ENCODE measurements at places on chromosomes 7 and 10.

- no peak for DNase-seq
Measured at GRCh38 chr7:111092406-111093236, 1.7 kb downstream of the LRRN3 start.

DNA sequence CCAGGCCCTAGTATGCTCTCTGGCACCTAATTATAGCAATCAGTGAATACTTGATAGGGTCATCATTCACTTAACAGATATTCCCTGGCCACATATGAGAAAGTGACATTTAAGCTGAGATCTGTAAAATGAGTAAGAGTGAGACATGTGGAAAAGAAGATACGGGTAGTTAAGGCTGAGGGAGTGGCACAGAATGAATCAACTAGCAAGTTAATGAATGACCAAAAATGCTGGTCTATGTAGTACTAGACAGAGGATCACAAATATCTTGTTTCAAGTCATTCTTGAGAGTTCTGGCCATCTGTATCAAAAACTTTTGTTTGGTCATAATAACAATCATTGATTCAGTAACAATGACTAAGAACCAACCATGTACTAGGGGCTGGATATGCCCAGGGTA lies 954.9 kb downstream of the CNTNAP2 start:
- no peak for DNase-seq

- DNase-seq = peak; percentile 28
Measured at GRCh38 chr7:114084472-114085312, 165.9 kb upstream of the PPP1R3A start.

GRCh38 chr7:46153951-46154787 lies 233.1 kb upstream of the IGFBP3 start:
- peak; percentile 10 for DNase-seq

GRCh38 chr7:29588900-29589696 lies 25.5 kb downstream of the PRR15 start:
- DNase-seq = peak; percentile 56

DNA sequence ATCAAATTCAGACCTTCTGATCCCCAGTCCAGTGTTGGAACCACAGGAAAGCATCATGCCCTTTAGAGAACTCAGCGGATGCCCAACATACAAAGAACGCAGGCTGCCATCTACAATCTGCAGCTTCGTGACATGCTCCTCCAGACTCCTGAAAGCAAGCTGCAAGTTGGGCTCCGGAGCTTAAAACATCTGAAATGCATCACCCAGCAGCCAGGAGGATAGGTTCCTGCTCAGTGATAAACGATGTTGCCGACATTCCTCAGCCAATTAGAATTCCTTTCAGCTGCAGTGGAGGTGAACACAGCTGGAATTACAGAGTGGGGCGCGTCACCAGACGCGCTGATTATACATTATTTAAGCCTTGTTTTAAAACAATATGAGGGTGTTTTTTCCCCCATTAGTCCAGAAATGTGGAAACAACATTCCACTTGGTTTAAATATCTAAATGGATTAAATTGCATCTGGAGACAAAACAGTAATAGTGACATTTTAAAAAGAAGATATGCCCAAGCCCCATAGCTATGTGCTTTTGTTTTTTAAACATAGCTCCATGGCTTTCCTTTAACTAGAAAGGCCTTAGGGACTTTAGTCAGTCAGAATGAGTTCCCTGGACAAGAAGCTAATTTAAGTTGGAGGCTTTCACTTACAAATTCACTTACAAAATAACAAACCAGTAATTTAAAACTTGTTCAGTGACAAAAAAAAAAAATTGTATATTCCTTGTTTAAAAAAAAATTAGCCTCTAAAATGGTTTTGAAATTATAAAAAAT lies 6.3 kb downstream of the SMURF1 start:
- no peak for DNase-seq

DNA sequence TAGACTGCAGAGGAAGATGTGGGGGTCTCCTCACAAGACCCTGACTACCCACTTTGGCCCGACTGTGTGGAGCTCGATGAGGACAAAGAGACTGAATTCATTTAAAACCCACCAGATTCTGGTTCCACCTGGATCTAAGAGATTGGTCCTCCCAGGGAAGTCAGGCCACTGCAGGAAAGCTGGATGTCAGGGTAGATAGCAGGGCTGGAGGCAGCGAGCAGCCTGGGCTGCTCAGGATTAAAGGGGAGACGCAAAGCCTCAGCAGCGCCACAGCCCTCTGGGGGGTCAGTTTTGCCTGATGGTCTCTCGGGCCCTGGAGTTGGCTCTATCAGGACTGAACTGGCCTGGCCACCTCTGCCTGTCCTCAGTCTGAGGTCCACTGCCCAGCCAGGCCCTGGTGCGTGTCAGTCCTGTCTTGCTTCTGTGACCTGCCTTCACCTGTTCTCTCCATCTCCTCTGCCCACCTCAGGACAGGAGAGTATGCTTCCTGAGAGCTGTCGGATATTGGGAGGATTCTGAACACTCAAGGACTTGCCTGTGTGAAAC lies 12.2 kb upstream of the KLRG2 start:
- DNase-seq = no peak

GRCh38 chr7:131225619-131226513 lies 101.8 kb upstream of the MKLN1 start:
- DNase-seq = no peak

DNA sequence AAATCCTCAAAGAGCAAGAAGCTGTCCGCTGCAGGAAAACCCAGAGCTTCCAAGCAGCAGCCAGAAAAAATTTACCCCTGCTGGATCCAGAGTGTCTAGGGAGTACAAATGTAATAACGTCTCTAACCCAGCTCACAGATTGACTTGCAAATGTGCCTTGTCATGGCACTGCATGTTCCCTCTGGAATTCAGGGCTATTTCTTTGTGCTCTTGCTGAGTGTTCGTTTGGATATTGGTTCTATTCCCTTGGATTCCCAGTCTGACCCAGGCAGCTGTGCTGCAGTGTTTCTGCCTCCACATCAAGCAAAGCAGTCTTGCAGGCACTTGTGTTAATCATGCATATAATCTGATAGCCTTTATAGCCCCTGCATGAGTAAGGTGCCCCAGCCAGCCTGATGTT lies 209.9 kb upstream of the GHITM start:
- DNase-seq = no peak

- DNase-seq = peak; percentile 32
Measured at GRCh38 chr7:101170617-101171441, 5.5 kb upstream of the VGF start.

- DNase-seq = no peak
Measured at GRCh38 chr7:92648067-92648466, 57.9 kb upstream of the FAM133B start.

GRCh38 chr7:30543813-30544525 lies 39.3 kb upstream of the GGCT start:
- DNase-seq = no peak

DNA sequence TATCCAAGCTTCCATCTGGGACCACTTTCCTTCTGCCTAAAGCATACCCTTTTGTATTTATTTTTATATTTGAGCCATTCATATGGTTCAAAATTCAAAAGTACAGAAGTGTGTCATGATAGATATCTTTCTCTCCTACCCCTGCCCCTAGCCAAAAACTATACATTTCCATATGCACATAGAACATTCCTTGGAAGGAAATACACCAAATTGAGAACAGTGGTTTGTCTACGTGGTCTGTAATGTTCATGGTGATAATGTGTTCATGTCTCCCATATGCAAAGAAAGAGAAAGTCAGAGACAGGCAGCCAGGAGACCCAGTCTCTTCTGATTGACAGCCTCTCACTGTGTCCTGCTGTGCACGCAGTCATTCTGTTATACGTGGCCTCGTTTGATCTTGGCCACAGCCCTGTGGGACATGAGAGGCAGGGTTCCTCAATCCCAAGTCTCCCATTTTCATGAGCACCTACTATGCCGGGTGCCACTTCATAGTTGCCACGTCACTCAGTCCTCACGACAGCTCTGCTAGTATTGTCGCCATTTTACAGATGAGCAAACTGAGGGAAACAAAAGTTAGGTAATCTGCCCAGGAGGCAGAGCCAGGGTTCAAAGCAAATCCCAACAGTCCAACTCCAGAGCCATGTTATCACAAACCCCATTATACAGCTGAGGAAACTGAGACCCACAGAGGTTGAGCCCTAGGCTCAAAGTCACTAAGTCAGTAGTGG lies 8.0 kb upstream of the CDH23 start:
- DNase-seq = no peak

GRCh38 chr10:132302421-132303310 lies 5.1 kb downstream of the STK32C start:
- DNase-seq = no peak

- peak; percentile 27 for DNase-seq
Measured at GRCh38 chr7:66894463-66895080, 26.5 kb upstream of the TMEM248 start.

GRCh38 chr10:78787125-78787524 lies 281.6 kb upstream of the ZMIZ1 start:
- no peak for DNase-seq

- DNase-seq = no peak
Measured at GRCh38 chr10:107054469-107055156, 109.9 kb downstream of the SORCS1 start.

DNA sequence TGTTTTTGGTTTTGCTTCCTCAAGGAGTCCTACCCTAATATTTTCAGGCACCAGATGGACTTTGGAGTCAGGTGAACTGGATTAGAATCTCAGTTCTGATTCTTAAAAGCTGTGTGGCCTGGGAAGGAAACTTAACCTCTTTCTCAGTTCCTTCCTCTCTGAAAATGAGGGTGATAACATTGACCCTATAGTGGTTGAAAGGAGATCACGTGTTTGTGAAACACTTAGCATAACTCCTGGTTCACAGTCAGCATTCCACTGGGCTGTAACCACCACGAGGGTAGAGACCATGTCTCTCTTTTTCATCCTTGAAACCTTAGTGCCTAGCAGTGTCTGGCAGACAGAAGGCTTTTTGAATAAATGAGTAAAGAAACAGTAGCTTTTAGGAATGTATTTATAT lies 16.7 kb downstream of the LSMEM1 start:
- no peak for DNase-seq

DNA sequence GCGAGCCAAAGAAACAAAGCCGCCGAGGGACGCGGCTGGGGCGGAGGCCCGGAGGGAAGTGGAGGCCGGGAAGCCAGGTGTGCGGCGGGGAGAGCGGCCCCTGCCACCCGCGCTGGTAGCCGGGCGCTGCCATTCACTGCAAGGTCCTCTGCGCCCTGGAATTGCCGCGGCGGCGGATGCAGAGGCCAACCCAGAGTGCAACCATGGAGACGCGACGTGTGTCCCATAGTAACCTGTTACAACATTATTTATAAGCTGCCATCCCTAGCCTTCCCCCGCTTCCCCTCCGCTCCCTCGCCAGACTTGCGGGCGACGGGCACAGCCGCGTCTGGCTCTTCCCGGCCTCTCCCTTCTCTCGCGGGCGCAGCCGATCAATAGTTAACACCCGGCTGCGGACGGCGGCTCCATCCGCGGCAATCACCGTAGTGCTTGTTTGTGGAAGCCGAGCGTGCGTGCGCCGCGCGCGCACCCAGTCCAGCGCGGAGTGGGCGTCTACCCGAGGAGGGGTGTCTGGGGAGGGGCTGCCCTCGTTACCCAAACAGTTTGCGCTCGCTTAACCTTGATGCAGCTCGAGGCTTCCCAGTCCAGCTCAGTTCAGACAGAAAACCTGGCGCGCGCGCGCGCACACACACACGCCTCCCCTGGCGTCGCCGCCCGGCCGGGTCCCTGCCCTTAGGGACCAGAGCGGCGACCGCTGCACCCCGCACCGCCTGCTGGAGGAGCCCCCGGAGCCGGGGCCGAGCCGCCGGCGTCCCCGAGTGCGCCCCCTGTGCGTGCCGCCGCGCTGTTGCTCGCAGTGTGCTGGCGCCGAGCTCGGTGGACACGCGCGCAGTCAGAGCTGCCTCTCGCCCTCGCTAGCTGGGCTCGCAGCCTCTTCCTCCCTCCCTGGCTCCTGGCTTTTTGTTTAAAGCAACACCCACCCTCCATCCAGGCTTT lies 165.4 kb upstream of the DPP6 start:
- peak; percentile 9 for DNase-seq

DNA sequence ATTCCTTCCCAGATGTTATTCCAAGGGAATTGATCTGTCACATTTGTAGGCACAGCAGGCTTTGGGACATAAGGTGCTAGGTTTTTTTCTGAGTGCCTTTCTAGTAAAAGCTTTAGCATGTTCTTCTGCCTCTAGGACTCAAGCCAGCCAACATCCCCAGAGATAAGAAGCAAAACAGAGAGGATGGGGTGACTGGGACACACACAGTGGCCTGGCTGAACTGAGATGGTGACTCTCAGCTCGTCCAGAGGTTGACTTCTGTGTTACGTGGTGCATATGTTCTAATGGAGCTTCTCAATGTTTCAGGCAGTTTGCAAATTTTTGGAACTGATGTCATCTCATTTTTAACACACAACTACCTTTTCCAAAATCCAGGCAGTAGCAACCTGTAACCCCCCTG lies 188.1 kb upstream of the CELF2 start:
- DNase-seq = no peak

DNA sequence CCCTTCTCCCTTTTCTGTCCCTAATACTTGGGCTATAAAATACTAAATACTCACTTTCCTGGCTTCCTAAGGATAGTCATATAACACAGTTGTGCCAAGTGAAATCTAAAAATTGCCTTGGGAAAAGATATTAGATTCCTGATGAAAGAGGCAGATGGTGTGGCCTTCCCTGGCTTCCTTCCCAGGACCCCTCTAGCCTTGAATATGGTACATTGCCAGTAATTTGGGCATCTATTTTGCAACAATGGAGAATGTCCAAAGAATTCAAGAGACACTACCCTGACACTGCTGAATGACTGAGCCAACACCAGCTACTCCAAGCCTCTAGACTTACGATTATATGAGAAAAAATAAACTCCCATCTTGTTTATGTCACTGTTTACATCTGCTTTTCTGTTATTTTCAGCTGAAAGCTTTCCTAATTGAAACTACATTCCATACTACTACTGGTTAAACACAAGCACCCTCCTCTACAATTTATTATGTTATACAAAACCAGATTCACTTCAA lies 17.9 kb downstream of the COPG2 start:
- no peak for DNase-seq

DNA sequence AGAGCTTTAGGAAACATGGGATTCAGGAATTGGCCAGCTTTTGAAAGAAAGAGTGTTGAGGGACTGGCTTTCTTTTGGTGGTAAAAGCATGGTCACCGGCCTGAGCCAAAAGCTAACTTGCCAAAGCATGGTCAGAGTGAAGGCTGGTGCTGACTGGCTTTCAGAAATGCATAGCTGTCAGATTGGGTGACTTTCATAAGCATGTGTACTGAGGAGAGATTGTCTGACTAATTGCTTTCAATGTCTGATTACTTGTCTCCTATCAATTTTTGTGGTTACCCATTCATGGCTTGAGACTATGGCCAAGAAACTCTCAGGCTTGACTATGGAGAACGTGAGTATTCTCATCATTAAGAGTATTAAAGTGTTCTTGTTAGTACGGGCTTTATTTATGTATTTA lies 28.2 kb downstream of the ZNF25 start:
- no peak for DNase-seq

Data from activated CD4-positive, alpha-beta T cell treated with anti-CD3 and anti-CD28 coated beads for 36 hours (primary cell).